ENCODE measurements at places on chromosomes 4 and X.

GRCh38 chr4:151687021-151687640, 73.7 kb downstream of the GATB start:
- DNase-seq, result no peak

DNA sequence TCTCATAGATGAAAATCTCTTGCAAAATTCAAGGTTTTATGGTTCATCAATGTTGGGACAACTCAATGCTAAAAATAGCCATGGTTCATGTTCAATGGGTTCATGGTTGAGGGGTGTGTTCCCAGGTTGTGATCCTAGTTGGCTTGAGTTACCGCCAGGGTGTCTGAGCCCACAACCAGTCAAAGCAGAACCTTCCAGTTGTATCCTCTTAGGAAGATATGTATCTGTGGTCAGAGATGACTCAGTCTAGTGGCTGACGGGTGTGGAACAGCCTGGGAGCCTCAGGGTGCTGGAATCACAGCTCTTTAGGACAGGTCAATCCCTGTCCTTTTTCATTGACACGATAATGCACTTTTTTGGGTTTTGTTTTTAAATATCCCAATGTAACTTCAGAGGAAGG, 192.3 kb upstream of the NR3C2 start:
- DNase-seq, result no peak

GRCh38 chrX:151745651-151746050, 11.1 kb downstream of the CNGA2 start:
- DNase-seq, result no peak

GRCh38 chrX:153474718-153475117, 4.3 kb upstream of the HAUS7 start:
- DNase-seq, result no peak

DNA sequence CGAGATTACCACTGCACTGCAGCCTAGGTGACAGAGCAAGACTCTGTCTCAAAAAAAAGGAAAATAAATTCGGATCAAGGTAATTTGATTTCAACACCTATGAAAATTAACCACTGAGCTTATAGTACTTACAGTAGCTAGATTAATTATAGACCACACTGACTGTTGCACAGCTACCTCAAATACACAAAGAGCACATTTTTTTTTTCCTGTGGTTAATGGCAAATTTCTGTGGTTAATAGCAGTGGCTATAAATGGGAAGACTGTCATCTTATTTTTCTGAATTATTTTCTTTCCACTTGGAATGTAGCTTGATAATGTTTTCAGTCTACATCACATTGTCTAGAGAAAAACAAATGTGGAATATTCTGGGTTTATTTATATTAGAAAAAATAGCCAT, 1661.6 kb upstream of the PCDH7 start:
- no peak for DNase-seq

DNA sequence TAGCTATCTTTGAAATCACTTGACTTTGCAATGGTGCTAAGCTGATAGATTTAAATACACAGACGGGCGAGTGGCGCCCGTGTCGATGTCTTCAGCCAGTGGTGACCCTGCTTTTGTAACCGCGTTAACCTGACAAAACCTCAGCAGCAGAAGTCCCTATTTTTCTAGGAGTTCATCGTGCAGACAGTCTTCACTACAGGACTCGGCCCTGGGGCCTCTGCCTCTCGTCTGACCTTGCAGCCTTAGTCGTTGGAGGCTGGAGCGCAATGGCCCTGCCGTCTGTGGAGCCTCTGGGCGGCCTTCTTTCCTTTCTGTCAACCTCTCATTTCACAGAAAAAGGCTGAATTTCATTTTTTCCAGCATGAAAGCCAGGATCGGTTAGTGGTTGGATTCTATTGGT, 57.9 kb downstream of the CPLX1 start:
- no peak for DNase-seq

- no peak for DNase-seq
These were observed 212.5 kb downstream of the PRDM5 start for GRCh38 chr4:120709991-120710390.

- DNase-seq, result no peak
These were observed at the start of gene SLC25A31 for GRCh38 chr4:127730142-127730913. SLC25A31 (plus strand) TSS chr4:127730400; CDS start chr4:127730546, 146 bp downstream.

DNA sequence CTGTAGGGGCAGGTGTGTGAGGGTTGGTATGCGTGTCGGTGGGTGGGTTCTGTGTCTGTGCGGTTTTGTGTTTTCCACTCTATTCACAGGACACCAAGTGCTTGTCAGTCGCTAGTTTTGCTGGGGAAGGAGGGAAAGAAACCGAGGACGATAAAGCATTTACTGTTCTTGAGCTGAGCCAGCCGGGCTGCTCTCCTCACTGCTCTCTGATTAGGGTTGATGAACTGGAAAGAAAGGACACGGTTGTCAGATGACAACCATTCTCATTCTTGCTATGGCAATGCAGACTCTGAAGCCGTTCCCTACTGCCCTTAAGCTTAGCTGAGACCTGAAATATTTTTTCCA, 832 bp downstream of the EGFL6 start:
- no peak for DNase-seq

- DNase-seq, result no peak
These were observed 94.8 kb downstream of the TET2 start for GRCh38 chr4:105241451-105241850.

GRCh38 chr4:38601244-38601915, 62.6 kb upstream of the KLF3 start:
- no peak for DNase-seq

- DNase-seq, result no peak
These were observed at the start of gene TCEAL8 for GRCh38 chrX:103254921-103255493. TCEAL8 (minus strand) TSS chrX:103255155; CDS start chrX:103253979, 1,176 bp downstream.

DNA sequence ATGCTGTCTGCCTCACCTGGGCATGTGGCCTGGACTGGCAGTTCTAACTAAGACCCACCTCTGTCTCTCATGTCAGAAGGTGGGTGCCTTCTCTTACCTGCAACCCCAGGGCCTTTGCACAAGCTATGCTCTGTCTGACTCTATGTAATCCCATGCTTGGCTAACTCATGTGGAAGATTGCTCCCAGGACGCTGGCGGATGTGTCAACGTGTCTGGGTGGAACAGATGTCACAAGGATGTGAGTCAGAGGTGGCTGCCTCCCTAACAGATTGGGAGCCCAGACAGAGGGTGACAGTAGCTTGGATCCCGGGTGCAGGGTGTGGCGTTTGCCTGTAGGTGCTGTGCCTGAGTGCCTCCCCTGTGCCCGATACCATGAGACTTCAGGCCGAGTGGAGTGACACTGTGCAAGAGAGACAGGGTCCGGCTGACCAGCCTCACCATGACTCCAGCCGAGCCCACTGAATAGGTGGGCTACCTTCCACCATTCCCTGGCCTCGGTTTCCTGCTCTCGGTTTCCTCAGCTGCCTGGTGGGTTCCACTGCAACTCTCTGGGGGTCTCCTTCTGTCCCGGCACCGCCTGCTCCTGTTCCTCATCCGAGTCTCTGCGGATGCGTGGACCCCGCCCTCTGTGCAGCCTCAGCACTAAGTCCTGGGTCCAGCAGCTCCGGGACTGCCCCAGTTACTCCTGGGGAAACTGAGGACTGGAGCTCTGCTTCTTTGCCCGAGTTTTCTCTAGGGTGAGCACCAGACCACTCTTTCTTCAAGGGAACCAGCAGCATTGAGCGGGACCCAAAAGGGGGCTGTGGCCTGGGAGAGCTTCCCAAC, 11.0 kb downstream of the SH3BP2 start:
- DNase-seq, result no peak

DNA sequence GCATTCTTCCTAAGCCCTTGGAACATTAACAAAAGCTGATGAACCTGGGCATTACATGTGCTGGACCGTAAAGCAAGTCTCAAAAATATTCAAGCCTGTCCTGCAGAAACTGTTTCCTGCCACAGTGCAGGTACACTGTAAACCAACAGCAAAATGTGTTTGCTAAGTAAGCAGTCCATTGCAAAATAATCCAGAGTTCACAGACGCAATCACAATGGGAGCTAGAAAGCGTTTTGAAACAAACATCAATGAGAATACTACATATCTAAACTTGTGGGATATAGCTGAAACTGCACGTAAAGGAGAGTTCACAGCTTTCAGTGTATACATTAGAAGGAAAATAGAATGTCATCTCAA, 61.6 kb downstream of the RGS12 start:
- no peak for DNase-seq

GRCh38 chrX:22526339-22526738, 253.6 kb downstream of the CBLL2 start:
- no peak for DNase-seq

GRCh38 chr4:19987746-19988145, 264.0 kb upstream of the SLIT2 start:
- no peak for DNase-seq

DNA sequence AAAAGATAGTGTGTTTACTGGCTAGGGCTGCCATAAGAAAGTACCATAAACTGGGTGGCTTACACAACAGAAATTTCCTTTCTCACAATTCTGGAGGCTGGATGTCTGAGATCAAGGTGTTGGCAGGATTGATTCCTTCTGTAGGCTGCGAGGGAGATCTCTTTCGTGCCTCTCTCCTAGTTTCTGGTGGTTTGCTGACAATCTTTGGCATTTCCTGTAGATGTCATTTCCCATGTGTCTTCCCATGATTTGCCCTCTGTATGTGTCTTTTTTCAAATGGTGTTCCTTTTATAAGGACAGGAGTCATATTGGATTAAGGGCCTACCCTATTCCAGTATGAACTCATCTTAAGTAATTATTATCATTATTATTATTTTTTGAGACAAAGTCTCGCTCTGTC, 27.9 kb upstream of the LCORL start:
- DNase-seq, result no peak

DNA sequence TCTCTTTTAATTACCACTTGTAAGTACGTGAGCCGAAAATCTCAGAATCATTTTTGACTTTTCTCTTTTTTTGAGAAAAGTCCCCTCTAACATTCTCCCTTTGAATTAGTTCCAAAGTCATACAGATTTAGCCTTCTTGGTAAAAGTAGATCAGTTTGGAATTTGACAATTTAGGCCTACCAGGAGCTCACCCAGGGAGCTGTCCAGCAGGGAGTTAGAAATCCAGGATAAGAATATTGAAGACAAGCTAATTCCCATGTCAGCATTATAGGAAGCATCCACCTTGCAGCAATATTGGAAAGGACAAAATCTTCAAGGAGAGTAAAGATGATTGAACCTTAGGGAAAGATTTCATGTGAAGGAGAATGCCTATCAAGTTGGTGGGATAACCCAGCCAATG, 352.2 kb upstream of the CPEB2 start:
- DNase-seq, result no peak

DNA sequence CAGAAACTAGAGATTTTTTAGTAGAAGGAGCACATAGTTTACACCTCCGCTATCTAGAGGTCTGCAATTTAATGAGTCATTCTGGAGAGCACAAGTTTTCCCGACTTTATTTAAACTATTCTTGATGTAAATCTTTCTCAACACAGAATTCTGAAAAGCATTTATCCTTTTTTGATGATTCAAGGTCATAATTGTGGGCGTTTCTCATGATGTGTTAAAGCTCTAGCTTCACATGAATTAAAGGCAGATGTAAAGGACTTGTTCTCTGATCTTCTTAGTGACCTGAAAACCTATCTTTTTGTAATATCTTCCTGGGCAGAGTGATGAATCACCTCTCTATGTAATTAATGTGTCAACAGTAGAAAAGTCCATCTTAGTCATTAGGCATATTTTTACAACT, 128.8 kb downstream of the COMMD8 start:
- DNase-seq, result no peak

- no peak for DNase-seq
These were observed 30.5 kb downstream of the ATRX start for GRCh38 chrX:77755561-77755960.

DNA sequence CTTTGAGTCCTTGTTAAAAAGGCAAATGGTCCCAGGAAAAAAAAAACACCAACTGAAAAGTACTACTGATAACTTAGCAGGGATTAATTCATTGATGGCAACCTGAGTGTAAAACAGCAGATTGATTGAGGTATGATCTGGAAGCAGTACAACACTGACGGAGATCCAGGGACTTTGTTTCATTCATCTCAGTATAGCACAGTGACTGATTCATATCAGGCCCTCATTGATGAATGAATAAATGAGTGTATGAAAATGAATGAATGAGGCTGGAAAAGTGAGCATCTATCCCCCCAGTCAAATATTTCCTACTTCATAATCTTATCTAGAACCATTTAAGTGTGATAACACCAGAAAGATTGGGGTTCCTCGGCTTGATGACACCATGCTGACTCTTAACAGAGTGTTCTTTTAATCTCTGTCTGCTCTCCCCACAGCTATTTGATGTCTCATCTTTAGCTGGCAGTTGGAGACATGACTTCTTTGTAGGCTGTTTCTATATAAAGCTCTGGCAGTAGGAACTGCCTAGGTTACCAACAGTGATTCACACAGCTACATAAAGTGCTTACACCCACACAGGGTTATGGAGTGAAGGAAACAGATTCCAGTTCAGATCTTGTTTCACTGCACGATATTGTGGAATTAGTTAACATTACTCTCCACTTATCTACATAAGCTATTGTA, 18.6 kb upstream of the RNF128 start:
- no peak for DNase-seq

DNA sequence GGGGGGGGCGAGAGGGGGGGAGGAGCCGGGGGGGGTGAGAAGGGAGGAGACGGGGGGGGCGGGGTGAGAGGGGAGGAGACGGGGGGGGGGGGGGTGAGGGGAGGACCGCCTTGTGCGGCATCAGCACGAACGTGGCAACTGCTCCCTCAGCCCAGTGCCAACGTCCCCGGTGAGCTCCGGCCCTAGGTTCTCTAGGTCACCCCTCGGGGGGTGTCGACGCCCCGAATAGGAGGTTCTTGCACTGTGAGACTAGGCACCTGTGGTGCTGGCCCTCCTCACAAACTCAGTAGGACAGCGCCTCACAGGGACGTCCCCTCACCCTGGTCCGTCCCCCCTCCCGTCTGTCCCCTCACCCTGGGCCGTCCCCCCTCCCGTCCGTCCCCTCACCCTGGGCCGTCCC, 21.5 kb upstream of the GTPBP6 start:
- no peak for DNase-seq

- no peak for DNase-seq
These were observed 157.1 kb downstream of the TRIML1 start for GRCh38 chr4:188296331-188296730.

GRCh38 chr4:175540151-175540550, 271.9 kb downstream of the GPM6A start:
- no peak for DNase-seq

DNA sequence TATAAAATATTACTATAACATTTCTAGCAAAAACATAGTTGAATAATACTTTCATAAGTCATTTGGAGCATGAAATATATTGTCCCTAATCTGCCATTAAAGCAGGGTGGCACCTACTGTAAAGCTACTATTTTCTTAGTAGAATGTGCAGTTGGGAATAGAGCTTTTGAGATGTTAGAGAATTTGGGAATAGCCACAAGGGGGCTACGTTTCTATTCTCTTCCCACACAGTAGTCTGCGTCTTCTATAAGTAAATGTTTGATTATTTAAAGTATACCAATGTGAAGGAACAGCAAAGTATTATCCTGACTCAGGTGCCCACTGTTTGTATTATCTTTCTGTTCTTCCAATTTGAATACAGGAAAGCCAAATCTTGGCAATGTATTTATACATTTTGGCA, 323.2 kb upstream of the GIMD1 start:
- no peak for DNase-seq

Data from progenitor cell of endocrine pancreas (in vitro differentiated cells).